ENCODE measurements at places on chromosomes 16 and 17.

- no peak for DNase-seq
These were observed 173.1 kb downstream of the PARN start for GRCh38 chr16:14456793-14457481.

GRCh38 chr17:45826919-45827588 lies 17.6 kb upstream of the SPPL2C start:
- no peak for DNase-seq

DNA sequence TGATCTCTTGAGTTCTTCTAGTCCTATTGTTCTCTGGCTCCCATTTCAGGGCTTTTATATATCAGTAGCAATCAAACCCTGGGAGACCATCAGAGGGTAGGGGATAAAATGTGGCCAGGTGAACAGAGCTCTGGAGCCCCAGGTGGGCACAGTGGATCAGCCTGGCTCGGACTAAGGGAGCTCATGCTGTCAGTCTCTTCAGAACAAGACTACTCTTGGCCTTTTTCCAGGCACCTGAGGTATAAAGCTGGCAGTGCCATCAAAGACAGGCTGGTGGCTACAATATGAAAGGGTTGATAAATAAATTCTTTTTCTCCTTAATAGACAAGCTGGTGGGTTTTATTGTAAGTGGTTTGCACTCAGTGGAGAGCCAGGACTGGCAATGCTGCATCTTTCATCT lies 160.0 kb upstream of the CCL2 start:
- DNase-seq, result no peak

- no peak for DNase-seq
These were observed 15.5 kb upstream of the TFAP4 start for GRCh38 chr16:4288148-4288921.

DNA sequence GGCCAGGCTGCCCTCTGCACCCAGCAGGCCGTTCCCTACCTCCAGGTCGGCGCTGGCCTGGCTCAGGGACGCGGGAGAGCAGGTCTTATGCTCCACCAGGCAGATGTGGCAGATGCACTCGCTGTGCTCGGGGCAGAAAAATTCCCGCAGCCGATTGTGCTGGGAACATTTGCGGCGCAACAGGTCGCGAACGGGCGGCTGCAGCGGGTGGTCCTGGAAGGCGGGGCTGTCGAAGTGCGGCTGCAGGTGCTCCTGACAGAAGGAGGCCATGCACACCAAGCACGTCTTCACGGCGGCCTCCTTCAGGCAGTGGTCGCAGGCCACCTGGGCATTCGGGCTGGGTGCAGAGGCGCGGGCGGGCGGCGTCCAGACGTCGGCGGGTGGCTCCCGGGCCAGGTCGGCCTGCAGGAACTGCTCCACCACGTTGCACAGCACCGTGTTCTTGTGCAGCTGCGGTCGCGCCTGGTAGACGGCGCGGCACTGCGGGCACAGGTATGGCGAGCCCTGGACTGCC lies 439 bp downstream of the TRIM25 start:
- DNase-seq, result no peak

GRCh38 chr17:4208238-4208637 lies 55.5 kb downstream of the ANKFY1 start:
- DNase-seq, result no peak

- DNase-seq, result no peak
These were observed 181.5 kb upstream of the GSE1 start for GRCh38 chr16:85431431-85432124.
